Amniotic stem cell (primary cell): ENCODE measurements at places on chromosomes 5 and 9.

- no peak for DNase-seq
Observed at GRCh38 chr5:80119372-80119771, 84.2 kb downstream of the THBS4 start.

GRCh38 chr9:2233274-2233673 is 218.1 kb downstream of the SMARCA2 start:
- no peak for DNase-seq

- no peak for DNase-seq
Observed at GRCh38 chr5:30845194-30845593, 348.3 kb upstream of the CDH6 start.

GRCh38 chr5:122673343-122673742 is 101.5 kb upstream of the SNX2 start:
- DNase-seq, result no peak

DNA sequence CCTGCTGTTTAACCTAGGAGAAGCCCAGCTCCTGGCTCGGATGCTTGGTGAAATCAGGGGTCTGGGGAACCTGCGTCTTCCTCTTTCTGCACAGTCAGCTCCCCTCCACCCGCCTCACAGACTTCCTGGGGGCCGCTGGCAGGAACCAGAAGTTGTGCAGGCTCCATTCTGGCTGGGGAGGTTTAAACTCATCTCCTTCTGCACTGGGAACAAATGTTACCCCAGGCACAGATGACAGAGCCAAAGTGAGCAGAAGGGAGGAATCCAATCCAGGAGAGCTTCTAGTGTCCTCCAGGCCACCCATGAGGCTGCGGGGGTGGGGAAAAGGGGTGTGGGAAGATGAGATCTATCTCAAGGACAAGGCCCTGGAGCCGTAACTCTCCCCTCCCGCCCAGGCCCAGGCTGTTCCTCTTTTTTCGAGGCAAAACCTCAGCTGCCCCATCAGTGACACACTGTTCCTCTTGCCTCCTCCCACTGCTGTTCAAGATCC is 31.2 kb downstream of the KCNMB1 start:
- DNase-seq, result no peak

DNA sequence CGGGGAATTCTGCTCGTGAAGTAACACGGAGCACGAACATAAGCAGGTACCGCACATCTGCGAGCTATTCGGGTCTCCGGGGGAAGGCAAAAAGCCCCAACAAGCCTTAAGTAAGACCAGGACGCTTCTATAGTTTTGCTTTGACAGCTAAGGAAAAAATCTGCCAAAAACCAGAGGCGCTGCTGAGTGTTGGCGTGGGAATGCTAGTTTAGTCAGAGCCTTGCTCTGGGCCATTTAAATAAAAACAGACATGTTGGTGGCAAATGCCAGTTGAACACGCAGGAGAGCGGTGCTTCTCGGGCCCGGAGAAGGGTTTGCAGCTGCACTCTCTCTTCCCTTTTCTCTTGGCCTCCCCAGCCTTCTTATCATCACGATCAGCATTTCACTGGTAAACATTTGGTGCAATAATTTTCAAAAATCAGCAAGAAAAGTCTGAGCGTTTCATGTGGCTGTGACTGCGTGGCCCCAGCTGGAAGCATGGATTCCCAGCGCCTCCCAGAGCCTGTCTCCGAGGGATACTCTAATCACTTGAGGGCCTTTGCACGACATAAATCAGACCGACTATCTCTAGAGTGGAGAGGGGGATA is 6.4 kb upstream of the NOTCH1 start:
- peak; percentile 67 for DNase-seq

GRCh38 chr5:98734646-98735045 is 38.8 kb upstream of the RGMB start:
- DNase-seq, result no peak

DNA sequence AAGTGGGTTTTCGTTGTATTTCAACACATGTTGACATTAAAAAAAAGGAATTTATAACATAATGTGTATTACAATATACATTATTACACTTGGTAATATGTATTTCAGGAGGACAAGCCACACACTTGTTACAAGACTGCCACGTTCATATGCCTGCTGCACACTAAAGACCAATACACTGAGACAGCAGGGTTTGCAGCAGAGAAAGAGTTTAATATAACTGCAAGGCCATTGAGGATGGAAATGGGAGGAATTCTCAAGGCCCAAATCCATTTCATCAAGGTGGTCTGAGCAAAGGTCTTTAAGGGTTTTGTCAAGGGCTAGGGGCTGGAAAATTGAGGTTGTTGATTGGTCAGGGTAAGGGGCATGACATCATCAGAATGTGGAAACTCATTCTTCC is 1017.8 kb upstream of the CDH10 start:
- no peak for DNase-seq

- no peak for DNase-seq
Observed at GRCh38 chr5:28430565-28431178, 1392.3 kb upstream of the CDH9 start.

- DNase-seq, result no peak
Observed at GRCh38 chr5:6435356-6435755, 13.3 kb upstream of the UBE2QL1 start.

DNA sequence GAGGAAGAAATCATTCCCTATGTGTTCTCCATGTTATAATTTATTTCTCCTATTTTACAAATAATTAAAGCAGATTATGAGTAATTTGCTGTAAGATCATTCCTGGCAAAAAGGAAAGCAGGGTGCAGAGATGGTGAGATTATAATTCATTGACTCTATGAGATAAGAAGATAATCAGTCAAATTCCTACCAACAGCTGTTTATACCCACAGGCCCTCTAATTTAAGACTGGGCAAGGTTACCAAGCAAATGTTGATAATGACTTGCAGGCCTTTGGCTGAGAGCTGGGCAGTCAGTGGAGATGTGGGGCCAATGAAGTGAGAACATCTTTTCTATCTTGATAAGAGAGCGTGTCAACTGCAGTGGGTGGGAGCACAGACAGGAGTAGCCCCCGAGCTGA is 222.7 kb downstream of the ICE1 start:
- no peak for DNase-seq

- no peak for DNase-seq
Observed at GRCh38 chr5:101288633-101289032, 385.6 kb upstream of the ST8SIA4 start.

DNA sequence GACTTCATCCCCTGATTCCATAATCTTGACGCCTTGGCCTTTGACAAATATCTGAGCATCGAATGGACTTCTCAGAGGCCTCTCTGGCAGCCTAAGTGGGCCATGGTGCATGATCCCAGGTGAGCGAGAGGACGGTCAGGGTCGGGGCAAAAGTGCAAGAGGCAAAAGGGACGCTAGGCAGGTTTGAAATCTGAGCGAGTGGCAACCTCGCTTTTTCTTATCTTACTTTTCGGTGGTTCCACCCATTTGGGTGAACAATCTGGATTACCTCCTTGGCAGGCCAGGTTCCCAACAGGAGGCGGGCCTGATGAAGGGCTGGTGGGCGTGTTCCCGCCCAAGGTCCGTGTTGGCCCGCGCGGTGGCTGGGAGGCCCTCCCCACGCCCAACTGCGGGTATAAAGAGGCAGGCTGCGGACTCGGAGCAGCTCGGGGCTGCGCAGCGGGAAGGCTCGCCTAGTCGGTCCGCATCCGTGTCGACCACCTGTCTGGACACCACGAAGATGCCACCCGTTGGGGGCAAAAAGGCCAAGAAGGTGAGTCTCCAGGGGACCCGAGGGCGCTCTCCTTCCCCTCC is at the start of gene BHMT:
Gene BHMT (plus strand): TSS at position 423 of the 573 bp plus-strand sequence. CDS start 77 bp downstream, at position 500.
- no peak for DNase-seq

DNA sequence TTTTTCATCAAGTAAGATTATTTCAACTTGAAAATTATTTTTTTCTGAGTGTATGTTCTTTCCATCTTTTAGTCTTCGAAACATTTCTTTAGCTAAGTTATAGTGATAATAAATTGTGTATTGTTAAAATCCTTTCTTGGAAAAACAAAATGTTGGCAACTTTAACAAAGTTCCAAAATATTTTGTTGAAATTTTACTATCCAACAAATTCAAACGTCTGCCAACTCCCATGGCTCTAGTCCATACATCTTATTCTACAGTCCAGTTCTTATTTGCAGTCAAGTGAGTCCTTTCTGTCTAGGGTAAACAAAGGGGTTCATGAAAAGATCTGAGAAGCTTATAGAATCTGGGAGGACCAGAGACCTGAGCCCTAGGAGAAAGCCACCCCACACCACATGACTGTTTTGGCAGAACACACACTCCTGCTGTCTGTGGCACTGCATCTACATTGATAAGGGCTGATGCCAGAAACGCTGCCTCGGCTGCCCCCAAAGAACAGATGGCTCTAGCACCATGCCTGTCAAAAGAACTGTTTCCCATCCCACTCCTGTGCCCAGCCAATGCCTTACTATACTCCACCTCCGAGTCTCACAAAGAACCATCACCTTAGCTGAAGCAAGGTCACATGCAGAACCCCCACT is 47.5 kb downstream of the FEM1C start:
- no peak for DNase-seq

DNA sequence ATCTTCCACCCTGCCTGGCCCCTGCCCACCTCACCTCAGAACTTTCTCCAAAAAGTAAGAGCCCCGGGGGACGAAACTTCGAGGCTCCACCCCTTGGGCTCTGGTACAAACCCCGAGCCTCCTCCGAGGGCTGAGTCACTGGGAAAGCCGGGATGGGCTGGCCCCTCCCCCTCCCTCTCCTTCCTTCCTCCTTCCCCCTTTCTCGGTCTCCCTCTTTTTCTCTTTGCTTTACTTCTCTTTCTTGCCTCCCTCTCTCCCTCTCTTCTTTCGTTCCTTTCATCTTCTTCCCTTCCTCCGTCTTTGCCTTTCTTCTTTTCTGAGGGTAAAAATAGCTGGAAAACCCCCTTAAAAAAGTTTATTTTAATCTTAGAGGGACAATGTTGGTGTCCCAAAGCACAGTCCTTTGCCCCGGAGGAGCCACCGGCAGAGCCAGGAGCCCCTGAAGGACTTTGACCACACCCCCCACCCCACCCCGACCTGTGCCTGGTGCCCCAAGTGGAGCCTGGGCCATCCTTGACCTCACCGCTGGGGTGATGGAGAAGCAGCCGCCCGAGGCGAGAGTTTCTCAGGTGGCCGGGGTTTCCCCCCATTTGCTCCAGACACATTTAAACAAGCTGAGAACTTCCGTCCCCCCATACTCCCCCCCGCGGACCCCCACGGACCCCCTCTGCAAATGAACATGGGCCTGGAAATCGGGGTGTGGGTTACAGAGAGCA is 5.7 kb upstream of the NOTCH1 start:
- DNase-seq, result peak; percentile 48

GRCh38 chr5:7878381-7878873 is 9.5 kb downstream of the MTRR start:
- no peak for DNase-seq

- DNase-seq, result no peak
Observed at GRCh38 chr5:71932655-71933338, 174.5 kb upstream of the MAP1B start.

DNA sequence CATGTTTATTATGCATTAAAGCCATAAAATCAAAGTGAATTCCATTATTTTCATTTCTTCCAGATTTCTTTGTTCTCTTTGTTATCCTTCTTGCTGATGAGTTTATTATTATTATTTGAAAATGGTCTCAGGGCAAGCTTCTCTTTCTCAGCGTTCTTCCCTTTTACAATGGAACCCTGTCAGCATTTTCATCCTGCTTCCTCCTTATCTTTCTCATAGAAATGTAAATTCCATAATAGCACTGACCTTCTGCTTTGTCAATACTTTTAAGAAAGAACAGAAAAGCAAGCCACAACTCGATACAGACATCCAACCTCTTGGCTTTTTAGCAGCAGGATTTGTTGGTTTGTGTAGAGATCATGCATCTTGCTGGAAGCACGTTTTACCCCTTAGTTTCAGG is 114.0 kb upstream of the BASP1 start:
- DNase-seq, result no peak

- no peak for DNase-seq
Observed at GRCh38 chr9:125446561-125447094, 185.0 kb downstream of the GAPVD1 start.

GRCh38 chr5:153404747-153405146 is 85.7 kb upstream of the GRIA1 start:
- no peak for DNase-seq

- no peak for DNase-seq
Observed at GRCh38 chr9:1870915-1871314, 144.2 kb upstream of the SMARCA2 start.
